ENCODE measurements at places on chromosomes 16 and 17. TPM values are rescaled to one million over a fixed set of nuclear protein-coding genes. Genes with fewer than 3 reads are reported as not detected.
A peak's percentile ranks its signal among the peaks of the same experiment; 100 is the strongest.

The TBC1D3G gene
- not detected for total RNA-seq

The IGFALS gene
- total RNA-seq, result not detected

DNA sequence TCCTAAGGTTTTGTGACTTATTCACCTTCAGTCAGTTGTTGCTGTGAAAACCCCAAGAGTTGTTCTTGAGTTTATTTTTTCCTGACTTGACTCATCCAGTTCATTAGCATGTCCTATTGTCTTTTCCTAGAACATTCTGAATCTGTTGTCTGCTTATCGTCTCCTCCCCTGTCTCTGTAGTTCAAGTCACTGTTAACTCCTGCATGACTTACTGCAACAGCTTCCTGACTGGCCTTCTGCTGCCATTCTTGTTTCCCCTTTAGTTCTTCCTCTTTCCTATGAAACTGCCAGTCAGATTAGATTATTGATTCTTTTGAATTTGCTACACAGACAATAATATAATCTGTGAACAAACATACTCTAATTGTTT lies 161.5 kb downstream of the FTO start:
- no peaks in the 10 kb centered on the region for H3K36me3 ChIP-seq
- no peak overlapping the region for H3K27ac ChIP-seq
- H3K4me3 ChIP-seq, result no peak overlapping the region
- no peak for DNase-seq

DNA sequence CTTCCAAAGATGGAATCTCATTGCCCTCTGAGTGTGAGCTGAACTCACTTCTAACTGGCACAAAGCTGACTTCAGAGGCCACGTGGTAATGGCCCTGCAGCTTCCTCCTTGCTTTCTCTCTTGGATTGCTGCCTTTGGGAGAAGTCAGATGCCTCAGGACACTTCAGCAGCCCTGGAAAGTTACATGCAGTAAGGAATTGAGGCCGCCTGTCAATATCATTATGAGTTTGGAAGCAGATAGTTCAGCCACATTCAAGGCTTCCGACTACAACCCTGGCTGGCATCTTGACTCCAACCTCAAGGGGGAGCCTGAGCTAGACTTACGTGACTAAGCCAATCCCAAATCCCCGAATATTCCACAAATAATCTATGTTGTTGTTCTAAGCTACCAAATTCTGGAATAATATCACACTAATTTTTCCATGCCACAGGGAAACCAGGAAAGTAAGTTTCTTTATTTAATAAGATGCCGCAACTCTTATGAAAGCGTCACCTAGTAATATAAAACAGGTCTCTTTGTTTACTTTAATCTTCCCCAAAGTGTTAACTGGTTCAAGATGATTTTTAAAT lies 13.6 kb downstream of the CEP20 start:
- no peaks in the 10 kb centered on the region for H3K27me3 ChIP-seq
- H3K27ac ChIP-seq, result peak overlapping the region; percentile 43
- DNase-seq, result peak; percentile 75
- peaks cover 21% of the 10 kb centered on the region for H3K36me3 ChIP-seq

Measured in ascending aorta (tissue), 2 donors.